ENCODE measurements at places on chromosomes 3 and 15. TPM values are rescaled to one million over a fixed set of nuclear protein-coding genes. Genes with fewer than 3 reads are reported as not detected.
A peak's percentile ranks its signal among the peaks of the same experiment; 100 is the strongest.

DNA sequence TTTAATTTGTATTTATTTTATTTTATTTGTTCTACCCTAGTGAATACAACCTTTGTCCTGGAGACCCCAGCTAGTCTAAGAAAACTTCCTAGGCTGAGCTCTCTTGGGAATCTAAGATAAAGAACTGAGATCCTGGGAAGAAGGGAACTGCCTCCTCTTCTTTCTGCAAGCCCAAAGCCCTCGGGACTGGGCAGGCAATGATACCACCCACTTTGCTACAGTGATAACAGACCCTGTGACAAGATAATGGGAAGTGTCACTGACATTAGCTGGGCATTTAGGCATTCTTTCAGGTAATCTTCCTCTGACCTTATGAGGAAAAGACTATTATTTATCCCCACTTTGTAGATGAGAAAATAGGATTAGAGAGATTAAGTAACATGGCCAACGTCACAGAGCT lies 15.1 kb downstream of the TYRO3 start:
- H3K36me3 ChIP-seq = no peaks in the 10 kb centered on the region
- H3K27ac ChIP-seq = no peak overlapping the region
- DNase-seq = no peak
- no peaks in the 10 kb centered on the region for H3K4me1 ChIP-seq

Gene ZNF80
- not detected for total RNA-seq

DNA sequence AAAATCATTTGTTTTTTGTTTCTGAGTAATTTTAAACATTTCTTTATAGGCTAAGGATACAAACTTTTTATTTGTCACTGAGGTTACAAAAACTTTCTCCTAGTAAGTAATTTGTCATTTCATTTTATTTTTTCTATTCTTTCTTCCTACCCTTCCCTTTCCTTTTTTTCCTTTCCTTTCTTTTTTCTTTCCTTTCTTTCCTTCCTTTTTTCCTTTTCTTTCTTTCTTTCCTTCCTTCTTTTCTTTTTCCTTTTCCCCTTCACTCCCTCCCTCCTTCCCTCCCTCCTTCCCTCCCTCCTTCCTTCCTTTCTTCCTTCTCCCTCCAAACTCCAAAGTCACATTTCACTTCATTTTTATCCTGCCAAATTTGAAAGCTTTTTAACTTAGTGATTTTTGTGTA lies 115.1 kb upstream of the FAN1 start:
- H3K36me3 ChIP-seq = no peaks in the 10 kb centered on the region
- H3K4me1 ChIP-seq = no peaks in the 10 kb centered on the region
- H3K4me3 ChIP-seq = no peak overlapping the region
- H3K27me3 ChIP-seq = no peaks in the 10 kb centered on the region

- no peak for DNase-seq
- no peak overlapping the region for H3K27ac ChIP-seq
- no peaks in the 10 kb centered on the region for H3K36me3 ChIP-seq
- no peaks in the 10 kb centered on the region for H3K27me3 ChIP-seq
Measured at GRCh38 chr3:193940526-193940925, 195.4 kb upstream of the HES1 start.

DNA sequence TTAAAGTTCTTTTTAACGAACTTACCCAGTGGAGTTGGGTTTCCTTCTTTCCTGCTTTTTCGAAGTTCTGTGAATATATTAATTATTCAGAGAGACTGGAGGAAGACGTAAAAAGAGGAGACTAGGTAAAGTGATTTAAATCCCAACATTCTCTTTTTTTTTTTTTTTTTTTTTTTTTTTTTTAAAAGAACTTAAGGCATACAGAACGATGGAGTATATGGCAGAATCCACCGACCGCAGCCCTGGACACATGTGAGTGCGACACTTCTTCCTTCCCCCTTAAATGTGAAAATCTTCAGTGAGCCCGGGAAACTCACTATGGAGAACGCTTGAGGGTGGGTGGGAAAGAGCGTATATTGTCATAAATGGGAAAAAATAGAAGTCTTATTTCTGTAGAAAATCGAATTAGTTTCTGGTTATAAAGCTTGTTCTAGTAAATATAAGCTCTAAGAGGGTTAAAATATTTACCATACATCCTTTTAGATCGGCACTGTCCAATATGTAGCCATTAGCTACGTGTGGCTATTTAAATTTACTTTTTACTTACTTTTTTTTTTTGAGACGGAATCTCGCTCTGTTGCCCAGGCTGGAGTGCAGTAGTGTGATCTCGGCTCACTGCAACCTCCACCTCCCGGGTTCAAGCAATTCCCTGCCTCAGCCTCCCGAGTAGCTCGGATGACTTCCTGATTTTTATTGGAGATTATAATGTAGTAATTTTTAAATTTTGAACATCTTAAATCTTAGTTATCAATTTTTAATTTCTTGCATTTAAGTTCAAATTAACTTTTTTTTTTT lies 892 bp downstream of the NMD3 start:
- no peaks in the 10 kb centered on the region for H3K36me3 ChIP-seq
- H3K4me3 ChIP-seq = peak overlapping the region; percentile 91
- H3K27ac ChIP-seq = peak overlapping the region; percentile 94
- no peak for DNase-seq
- peaks cover 29% of the 10 kb centered on the region for H3K4me1 ChIP-seq
- no peaks in the 10 kb centered on the region for H3K27me3 ChIP-seq

Data from pancreas (tissue), 10 donors.